C1 segment of cervical spinal cord (tissue), 14 donors: ENCODE measurements at places on chromosomes 4 and X.

- no peak for DNase-seq
Observed at GRCh38 chr4:94345969-94346368, 3.3 kb upstream of the HPGDS start.

DNA sequence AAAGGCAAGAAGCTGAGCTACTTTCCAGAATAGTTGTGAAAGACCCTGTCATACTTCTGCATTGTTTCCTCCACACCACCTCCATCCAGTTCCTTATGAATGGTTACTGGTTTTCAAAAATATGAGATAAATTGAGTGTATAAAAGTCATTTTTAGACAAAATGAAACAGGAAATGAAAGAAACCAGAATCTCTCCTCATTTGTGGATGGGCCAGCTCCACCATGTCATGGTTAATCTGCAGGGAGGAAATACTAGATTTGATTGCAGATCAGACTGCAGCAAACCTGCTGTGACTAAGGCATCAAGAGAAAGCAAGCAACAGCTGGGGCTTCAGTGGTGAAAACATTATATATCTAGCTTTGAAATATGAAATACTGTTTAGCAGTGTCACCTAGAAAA is 23.8 kb downstream of the F9 start:
- no peak for DNase-seq

DNA sequence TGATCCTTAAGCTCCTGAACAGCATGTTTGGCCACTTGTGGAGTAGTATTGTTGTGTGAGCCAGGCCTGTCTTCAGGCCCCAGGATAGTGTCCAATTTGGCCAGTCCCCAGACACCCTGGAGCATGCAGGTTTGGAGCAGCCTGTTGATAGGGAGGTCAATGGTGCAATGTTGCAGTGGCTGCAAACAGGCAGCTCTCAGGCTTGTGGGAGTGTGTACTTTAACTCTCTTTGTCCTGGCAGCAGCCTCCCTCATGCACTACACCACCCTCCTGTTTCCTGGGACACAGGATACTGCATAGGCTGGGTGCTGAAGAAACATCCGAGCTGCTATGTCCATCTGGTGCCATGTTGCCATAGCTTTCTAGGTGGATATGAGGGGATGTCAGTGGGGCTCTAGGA is 24.0 kb downstream of the TECRL start:
- no peak for DNase-seq

GRCh38 chrX:112967903-112968302 is 127.3 kb upstream of the AMOT start:
- no peak for DNase-seq

DNA sequence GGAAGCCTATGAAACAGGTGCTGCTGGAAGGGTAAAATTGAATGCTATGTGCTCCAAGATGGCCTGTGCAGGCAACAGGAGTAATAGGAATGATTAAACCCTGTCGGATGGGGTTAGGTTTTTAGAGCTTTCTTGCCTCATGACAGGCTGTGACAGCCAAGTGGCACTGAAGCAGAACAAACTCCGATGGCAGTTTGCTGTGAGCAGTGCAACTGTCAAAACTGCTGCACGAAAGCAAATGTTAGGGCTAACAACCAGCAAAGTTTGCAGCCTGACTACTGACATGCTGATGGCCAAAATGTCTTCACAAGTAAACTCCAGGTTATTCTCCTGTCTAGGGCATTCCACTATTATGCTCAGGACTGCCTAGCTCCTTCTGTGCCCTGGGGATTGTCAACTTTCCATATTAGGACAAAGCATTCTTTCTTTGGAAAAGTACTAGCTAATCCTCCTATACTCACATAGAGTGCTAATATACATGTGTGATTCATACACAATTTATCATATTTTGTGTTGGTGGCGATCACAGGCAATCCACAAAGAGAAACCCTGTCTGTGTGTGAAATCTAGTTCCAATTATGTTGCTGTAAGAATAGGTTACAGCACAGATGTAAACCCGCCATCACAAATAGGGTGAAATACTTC is 486.6 kb upstream of the TENM3 start:
- no peak for DNase-seq

GRCh38 chr4:95013236-95013635 is 255.5 kb downstream of the BMPR1B start:
- DNase-seq = no peak

GRCh38 chrX:136812286-136812685 is 31.6 kb upstream of the ARHGEF6 start:
- no peak for DNase-seq

GRCh38 chr4:168666531-168666930 is 169.7 kb downstream of the PALLD start:
- no peak for DNase-seq

- no peak for DNase-seq
Observed at GRCh38 chr4:169200361-169201030, 70.3 kb downstream of the SH3RF1 start.

DNA sequence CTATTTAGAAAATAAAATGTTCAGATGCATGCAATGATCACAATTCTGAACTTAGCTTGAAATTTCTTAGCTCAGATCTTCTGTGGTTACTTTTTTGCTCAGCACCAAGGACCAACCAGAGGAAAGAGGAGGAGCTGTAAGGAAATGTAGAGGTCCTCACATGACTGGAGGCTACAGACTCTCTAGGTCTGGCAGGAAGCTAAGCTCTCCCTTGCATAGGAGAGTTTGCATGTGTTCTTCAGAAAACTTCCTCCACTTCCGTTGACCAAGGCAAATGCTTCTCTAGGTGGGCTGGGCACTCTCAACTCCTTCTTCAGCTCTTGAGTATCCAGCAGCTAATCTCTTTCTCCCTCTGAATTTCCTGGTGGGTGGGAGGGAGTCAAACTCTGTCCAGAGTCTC is 119.6 kb downstream of the BTC start:
- DNase-seq = no peak

- no peak for DNase-seq
Observed at GRCh38 chr4:183101956-183102480, 3.0 kb downstream of the WWC2 start.

- DNase-seq = no peak
Observed at GRCh38 chr4:72875138-72875537, 194.4 kb downstream of the COX18 start.

DNA sequence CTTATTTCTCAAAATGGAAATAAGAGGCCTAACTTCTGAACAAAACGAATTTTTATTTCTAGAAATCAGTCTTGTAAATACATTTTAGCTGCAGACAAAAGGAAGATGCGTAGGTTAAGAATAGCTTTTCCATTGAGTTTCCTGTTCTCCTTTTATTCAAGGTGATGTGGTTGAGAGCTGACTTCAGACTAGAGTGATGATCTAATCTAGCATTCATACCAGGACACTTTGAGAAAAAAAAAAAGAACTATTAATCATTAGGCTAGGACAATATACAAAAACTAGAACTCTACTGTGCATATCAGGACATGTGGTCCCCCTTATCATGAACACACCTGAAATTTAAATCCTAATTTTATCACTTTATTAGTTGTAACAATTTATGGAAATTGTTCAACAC is 884.5 kb upstream of the EPHA5 start:
- no peak for DNase-seq

GRCh38 chrX:1542994-1543725 is 6.2 kb upstream of the P2RY8 start:
- no peak for DNase-seq

DNA sequence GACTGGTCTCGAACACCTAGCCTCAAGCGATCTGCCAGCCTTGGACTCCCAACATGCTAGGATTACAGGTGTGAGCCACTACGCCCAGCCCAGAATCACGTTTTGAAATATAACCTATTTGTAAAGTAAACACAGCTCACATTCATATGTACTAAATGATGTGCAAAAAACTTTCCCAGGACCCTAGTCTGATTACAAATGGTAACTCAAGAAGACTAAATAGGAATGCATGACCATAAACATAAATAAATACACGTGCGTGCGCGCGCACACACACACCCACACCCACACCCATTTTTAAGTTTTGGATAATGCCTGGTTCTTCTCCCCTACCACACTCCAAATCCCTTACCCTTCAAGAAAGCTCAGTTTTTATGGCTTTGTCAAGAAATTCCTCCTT is 163.9 kb downstream of the NR3C2 start:
- DNase-seq = no peak

DNA sequence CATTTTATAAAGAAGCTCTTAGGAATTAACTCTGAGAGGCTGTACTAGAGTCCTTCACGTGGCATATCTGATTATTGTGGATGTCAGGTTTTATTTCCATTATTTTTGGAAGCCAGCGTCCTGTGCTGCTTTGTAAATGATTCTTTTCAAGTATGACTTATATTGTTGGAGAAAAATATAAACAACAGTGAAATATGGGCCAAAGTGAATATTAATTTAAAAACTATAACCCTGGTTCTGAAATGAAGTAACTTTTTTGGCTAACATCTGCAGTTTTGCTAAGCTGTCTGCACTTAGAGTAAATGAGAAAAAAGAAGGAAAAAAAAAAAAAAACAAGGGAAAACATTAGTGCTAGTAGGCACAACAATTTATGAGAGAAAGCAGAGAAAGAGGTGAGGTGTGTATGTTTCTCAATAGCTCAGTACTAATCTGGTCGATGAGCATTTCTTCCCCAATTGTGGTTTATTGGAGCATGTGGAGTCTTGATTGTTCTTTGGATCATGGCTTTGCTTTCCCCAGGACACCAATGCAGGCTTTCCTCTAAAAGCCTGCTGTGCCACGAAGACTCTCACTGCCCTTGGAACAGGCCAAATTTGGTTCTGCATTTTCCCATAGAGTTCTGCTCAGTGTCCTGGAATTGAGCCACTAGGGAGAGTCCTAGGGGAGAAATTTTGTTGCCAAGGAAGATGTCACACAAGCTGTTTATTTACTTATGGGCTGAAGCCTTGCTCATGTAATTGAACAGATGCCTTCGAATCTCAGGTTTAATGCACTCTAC is 273.3 kb downstream of the DKK2 start:
- DNase-seq = no peak

GRCh38 chr4:6881908-6882307 is 27.7 kb upstream of the TBC1D14 start:
- no peak for DNase-seq

- DNase-seq = no peak
Observed at GRCh38 chr4:68391436-68391835, 41.5 kb upstream of the YTHDC1 start.

DNA sequence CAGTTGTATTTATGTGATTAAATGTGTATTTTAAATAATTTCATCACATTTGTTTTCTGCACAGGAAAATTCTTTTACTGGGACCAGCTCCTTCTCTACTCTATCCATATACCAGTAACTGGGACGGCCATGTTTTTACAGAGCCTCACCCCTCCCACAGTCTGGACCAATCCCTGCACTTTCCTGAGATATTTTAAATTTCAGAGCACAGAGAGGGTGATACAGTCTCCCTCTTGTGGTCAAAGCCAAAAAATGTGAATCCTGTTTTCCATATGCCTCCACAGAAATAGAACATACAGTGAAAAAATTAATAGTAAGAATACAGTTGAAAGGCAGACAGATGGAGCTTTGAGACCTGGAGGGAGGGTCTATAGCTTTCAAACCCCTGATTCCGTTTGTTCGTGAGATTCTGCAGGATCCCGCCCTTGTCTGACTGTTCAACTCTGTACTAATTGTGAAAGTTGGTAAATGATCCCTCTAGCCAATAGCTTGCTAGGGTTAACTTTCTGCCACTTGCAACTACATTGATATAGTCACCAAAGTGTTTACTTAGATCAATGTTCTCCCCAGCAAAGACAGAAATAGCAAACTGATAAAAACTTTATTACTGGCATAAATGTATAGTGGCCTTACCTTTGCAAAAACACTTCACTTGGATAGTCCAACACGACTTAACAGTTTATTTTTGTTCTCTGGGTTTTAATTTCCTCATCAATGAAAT is 172.2 kb downstream of the PPARGC1A start:
- DNase-seq = no peak

GRCh38 chr4:179530958-179531357 is 2088.7 kb upstream of the AGA start:
- no peak for DNase-seq

- no peak for DNase-seq
Observed at GRCh38 chrX:25158635-25159034, 142.9 kb upstream of the ARX start.

GRCh38 chrX:40385256-40385655 is 195.5 kb upstream of the ATP6AP2 start:
- no peak for DNase-seq

GRCh38 chr4:149754526-149754925 is 61.1 kb downstream of the IQCM start:
- no peak for DNase-seq

GRCh38 chr4:130563185-130563888 is 1467.4 kb downstream of the C4orf33 start:
- peak; percentile 23 for DNase-seq

GRCh38 chr4:176335421-176335820 is 15.7 kb downstream of the SPCS3 start:
- no peak for DNase-seq

DNA sequence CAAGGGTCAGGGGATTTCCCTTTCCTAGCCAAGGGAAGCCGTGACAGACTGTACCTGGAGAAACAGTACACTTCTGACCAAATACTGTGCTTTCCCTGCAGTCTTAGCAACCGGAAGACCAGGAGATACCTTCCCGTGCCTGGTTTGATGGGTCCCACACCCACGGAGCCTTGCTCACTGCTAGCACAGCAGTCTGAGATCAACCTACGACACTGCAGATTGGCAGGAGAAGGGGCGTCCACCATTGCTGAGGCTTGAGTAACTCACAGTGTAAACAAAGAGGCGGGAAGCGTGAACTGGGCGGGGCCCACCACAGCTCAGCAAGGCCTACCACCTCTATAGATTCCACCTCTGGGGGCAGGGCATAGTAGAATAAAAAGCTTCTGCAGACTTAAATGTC is 48.7 kb upstream of the SRD5A3 start:
- no peak for DNase-seq
